T-helper 1 cell (primary cell): ENCODE measurements at places on chromosomes 3 and 15.

DNA sequence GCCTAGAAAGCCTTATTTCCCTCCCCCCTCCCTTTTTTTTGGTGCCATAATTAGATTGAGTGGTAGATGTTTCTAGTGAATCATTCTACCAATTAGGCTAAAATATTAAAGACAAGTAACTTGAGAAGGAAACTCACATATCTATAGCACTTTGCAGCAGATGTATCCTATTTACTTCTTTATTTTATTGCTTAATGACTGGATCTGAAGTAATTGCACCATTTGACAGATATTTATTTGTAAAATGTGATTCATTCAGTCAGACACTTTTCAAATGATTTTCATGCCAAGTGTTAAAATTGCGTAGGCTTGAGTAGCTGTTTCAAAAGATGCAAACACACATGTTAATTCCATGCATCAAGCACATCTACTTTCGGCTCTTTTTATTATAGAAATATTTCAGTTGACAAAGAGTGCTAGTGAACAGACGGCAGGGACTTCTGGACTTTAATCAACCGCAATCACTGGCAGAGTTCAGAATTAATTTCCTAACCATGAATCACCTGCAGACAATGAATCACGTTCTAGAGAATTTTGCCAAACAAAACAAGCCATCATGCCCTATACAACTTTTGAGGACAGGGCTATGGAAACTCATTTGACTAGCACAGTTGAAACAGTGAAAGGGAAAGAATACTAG, 636.8 kb downstream of the MECOM start:
- DNase-seq = no peak

- DNase-seq = no peak
Measured at GRCh38 chr3:138732456-138732855, 102.3 kb downstream of the PIK3CB start.

DNA sequence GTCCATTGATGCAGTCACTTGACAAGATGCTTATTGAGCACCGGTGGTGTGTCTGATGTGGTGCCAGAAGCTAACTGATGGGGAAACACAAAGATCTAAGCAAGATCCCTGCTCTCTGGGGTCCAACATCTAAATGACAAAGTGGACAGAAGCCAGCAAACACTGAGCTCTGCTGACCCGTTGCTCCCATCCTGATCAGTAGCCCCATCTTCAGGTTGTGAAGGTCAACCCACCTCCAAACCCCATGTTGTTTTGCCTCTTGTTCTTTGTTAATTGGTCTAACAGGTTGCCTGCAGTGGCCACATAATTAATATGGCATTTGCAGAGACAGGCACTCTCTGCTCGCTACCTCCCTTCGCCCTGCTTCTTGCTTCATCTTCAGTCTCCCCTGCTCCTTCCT, 21.5 kb upstream of the GLCE start:
- no peak for DNase-seq

- no peak for DNase-seq
Measured at GRCh38 chr3:127867412-127867811, 45.1 kb upstream of the MGLL start.

GRCh38 chr3:110267304-110267845, 804.2 kb upstream of the NECTIN3 start:
- no peak for DNase-seq
